T-cell (primary cell): ENCODE measurements at places on chromosomes 4 and X.

DNA sequence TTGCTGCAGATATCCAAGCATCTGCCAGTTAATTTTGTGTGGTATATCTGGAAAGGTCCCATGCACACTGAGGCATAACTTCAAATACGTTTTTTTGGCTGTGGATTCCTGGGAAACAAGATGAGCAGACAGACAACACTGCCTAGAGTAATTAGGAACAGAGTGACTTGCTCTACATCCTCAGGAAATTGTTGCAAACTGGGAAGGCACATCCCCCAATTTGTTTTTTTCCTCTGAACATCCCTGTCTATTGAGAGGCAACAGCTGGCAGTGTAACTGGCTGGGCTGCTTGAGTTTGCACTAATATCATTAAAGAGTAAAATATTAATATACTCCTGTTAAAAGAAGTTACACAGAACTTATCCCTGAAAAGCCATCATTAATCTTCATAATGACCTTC lies 207.7 kb upstream of the SLIT2 start:
- no peak for DNase-seq

DNA sequence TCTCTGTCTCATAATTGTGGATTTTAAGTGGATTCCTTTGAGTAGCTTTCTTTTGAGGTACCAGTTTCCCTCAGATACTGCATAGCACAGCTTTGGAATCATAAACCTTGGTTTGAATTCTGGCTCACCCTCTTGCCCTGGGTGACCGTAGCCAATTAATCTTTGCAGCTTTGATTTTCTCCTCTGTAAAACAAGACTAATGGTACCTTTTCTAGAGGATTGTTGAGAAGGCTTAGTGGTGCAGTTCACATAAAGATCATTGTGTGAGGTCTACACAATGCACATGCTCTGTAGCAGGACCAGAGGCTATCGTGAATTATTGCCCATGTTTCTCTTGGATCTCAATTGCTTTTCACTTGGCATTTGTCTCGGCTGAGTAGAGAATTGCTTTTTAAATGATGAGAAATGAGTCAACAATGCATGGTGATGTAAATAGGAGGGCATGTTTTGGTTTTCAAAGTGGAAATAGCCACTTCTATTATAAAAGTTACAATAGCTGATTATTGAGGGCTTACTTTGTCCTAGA lies 47.9 kb downstream of the TMEM131L start:
- DNase-seq, result no peak

- DNase-seq, result peak; percentile 34
Observed at GRCh38 chr4:118850488-118851173, 14.7 kb upstream of the SEC24D start.

DNA sequence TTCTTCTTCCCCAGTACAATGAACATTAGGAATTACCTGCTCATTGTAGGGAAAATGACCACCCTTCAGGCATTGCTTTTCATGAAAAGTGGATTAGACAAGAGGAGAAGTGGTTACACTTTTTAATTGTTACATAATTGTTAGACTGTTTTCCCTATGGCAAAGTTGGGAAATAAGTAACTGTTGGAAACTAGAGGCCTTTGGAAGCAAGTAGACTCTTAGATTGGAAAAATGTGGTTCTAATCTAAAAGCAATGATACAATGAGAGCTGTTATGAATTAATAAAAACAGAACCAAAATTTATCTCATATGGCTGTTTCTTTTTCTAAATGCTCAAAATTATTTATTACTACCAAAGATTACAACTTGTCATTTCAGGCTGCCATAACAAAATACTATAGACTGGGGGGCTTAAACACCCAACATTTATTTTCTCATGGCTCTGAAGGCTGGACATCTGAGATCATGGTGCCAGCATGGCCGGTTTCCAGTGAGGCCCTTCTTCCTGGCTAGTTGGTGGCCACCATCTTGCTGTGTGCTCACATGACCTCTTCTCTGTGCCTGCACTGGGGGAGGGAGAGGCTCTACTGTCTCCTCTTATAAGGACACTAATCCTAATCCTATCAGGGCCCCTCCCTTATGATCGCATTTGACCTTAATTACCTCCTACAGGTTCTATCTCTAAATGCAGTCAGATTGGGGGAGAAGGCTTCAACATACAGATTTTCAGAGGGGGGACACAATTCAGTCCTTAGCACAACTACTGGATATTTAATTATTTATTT lies 12.5 kb downstream of the CC2D2A start:
- DNase-seq, result no peak

DNA sequence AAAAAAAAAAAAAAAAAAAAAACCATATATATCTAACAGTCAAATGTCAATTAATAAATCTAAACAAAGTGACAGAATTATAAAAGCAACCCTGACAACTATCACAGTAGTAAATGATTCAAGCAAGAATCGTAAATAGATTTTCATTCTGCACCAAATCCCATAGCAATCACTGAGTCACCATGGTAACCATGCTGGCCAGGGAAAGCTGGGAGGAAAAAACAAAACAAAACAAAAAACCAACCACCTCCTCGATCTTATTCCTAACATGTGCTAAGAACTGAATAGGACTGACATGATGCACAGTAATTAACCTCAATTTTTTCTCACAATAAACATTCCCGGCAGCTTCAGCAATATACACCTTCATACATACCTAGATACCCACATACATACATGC lies 30.6 kb upstream of the RAB40A start:
- DNase-seq, result no peak

DNA sequence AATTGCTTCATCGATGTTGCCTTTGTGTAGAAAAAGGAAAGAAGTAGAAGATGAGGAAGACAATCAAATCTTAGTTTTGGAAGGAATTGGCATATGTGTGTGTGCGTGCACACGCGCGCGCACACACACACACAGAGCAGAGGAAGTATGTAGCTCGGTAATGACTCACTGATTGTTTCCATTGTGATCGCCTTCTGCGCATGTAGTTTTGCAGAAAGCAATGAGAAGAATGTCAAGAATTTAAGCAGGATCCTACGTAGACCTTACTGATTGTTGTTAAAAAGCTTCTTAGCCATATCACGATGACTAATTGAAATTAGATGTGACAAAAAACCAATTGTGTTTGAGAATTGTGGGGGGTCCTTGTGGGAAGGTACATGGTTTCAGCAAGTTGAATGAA lies 12.8 kb upstream of the LIMCH1 start:
- no peak for DNase-seq

DNA sequence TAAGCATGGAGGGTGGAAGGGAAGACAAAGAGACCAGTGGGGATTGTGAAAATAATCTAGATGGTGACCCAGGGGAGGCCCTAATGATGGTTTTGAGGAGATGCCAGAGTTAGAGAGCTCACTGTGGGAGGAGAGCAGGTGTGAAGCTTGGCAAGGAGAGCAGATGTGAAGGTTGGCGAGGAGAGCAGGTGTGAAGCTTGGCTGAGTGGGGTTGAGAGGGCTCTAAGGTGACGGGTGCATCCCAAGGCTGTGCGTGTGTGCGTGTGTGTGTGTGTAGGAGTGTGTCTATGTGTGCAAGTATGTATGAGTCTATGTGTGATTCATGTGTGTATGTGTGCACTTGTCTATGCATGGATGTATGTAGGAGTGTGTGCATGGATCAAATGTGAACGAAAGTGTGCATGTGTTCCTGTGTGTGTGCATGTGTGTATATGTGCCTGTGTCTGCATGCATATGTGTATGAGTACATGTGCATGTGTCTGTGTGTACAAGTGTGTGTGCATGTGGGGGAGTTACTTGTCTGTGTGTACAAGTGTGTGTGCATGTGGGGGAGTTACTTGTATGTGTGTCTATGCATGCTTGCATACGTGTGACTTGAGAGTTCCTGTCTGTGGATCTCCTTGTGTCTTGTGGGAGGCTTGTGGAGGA lies 72.0 kb downstream of the EVC start:
- no peak for DNase-seq

DNA sequence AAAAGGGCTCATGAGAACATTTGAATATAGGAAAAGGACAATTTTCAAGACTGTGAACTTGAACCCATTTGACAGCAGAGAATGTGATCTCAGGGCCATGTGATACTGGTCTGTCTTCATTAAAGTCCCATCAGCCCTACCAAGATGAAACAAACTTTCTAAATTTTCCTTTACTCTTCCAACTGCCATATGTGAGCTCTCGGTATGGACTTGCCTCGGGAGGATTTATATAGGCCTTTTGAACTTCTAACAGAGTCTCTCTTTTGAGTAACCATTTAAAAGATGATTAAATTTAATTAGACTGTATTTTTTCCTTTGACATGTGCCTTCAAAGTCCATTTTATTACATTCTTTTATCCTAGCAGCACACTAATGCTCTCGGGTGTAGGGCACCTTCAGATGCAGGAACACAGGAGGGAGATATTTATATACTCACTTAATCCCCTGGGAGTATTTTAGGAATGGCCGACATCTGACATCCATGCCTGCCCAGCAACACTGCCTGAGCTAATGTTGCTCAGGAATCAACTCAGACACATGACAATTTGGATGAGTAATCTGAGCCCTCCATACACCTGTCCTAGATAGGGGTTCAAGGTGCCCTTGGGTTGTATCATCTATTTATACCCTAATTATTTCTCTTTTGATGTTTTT lies 155.0 kb downstream of the SLC7A11 start:
- DNase-seq, result no peak

- no peak for DNase-seq
Observed at GRCh38 chr4:168748807-168749206, 252.0 kb downstream of the PALLD start.

DNA sequence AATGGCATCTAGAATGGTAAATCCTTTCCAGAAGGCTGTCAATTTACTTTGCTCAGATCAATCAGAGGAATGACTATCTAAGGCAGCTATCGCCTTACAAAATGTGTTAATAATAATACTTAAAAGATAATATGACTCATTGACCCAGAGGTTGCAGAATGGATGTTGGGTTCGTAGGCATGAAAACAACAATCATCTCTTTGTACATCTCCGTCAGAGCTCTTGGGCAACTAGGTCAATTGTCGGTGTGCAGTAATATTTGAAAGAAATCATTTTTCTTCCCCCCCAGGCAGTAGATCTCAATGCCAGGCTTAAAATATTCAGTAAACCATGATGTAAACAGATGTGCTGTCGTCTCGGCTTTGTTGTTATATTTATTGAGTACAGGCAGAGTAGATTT lies 165.1 kb downstream of the CAMK2D start:
- no peak for DNase-seq

- no peak for DNase-seq
Observed at GRCh38 chrX:19513383-19513782, 1.9 kb downstream of the MAP3K15 start.

DNA sequence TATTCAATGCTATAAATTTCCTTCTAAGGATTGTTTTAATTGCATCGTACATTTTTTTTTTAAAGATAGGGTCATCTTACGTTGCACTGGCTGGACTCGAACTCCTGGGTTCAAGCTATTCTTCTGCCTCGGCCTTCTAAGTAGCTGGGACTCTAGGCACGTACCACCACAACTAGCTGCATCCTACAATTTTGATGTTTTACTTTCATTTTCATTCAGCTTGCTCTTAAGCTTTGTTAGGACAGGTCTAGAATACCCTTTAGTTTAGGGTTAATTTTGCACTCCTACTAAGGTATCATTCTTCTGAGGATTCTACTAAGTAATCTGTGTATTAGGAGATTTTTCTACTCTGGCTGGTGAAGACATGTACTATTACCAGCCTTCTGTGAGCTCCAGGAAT lies 50.2 kb upstream of the C1GALT1C1 start:
- DNase-seq, result no peak

- DNase-seq, result no peak
Observed at GRCh38 chr4:38330321-38330720, 333.7 kb upstream of the KLF3 start.

GRCh38 chr4:89101256-89102161 lies 9.8 kb upstream of the TIGD2 start:
- no peak for DNase-seq

GRCh38 chr4:140080883-140081282 lies 73.1 kb downstream of the MAML3 start:
- DNase-seq, result no peak

GRCh38 chr4:53116954-53117353 lies 248.9 kb downstream of the SCFD2 start:
- DNase-seq, result no peak

DNA sequence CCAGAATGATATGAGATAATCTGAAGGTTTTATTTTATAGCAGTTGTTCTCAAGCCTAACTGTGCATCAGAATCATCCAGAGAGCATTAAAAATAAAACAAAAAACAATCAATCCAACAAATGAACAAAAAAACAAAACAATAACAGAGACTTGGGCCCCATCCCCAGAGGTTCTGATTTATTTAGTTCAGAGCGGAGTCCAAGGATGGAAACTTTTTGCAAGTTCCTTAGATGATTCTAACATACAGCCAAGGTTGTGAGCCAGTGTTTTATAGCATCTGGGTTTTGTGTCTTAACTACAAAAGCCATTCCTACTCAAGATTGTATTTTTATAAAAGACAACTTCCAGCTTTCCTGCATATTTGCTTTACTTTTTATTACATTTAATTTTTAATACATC lies 59.4 kb upstream of the GRPR start:
- no peak for DNase-seq

DNA sequence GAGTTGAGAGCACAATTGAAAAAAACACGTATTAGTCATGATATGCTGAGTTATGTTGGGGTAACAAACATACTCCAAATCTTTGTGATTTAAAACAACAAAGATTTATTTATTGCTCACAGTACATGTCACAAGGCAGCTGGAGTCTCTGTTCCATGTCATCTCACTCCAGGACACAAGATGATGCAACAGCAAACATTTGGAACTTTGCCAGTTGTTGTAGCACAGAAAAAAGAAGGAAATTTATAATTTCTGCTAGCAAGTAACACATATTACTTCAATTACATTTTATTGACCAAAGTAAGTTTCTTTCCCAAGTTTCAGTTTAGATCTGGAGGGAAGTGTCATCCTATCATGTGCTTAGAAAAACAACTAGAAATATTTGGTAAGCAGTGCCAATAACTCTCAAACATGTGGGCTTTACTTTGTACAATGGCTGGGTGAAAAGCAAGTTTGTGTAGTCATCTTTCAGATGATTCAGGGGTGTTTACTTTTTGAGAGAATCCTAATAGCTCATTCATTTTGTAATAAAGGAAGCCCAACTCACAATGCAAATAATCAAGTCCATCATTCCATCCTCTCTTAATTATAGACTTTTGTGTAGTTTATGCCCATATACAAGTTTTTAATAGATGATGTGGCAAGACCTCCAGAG lies 452.3 kb downstream of the ZIC3 start:
- DNase-seq, result no peak
